Femur (tissue), 1 donor: ENCODE measurements at places on chromosomes 2 and 18.

DNA sequence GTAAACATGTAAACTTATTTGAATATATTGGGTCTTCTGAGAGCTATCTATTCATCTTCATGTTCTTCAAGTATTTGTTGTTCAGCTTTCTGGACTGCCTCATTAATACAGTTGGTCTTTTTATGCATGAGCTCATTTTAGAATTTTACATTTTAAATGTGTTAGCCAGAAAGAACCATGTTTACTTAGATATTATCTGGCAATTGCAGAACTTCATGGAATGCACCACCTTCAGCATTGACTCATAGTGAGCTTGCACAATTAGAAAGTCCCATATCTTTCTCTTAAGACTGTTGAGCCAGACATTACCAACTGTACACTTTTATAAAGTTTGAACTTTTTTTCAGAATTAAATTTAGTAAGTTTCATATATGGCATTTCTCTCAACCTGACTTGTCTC, 536.7 kb downstream of the RIT2 start:
- no peak for DNase-seq

GRCh38 chr2:224287531-224287930, 114.4 kb downstream of the FAM124B start:
- no peak for DNase-seq

GRCh38 chr18:12747530-12748315, 44.9 kb downstream of the PSMG2 start:
- DNase-seq: no peak

DNA sequence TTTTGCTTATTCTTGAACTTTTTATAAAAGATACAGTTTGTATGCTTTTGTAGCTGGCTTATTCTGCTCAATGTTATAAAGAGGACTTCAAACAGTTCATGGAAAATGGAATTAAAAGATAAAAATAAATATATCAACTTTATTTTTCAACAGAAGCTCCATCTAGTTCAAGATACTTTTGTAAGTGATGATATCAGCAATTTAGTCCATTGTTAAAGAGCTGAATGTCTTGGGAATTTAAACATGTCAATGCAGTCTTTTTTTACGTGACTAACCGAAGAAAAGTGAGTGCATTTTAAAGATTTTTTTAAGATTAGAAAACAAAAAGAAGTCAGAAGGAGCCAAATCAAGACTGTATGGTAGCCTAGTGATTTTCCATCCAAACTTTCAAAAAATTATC, 85.4 kb upstream of the CHST9 start:
- no peak for DNase-seq

- no peak for DNase-seq
These were observed 643.6 kb downstream of the NRXN1 start for GRCh38 chr2:50388324-50388723.

DNA sequence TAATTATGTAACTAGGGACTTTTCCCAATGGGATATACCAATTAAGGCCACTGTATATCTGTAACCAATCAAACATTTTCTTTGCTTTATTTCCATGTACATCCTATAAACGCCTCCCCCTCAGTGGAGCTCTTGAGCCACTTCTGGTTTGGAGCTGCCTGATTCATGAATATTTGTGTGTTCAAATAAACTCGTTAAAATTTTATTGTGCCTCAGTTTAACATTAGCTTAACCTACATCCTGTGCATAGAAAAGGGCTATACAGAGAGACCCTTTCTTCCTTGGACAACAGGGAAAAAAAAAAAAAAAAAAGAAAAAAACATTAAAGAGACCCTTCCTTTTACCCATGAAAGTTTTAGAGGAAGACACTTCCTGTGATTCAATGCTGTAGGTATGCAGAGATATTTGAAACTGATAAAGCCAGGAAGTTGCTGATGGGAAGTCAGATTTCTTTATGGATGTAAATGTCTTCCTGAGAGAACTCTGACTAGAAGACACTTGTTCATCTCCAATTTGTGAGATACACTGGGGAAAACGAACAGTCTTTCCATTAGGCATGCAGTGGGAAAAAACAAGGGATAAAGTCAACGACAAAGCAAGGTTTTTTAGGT, 614.6 kb upstream of the SOX11 start:
- DNase-seq: no peak

- no peak for DNase-seq
These were observed 74.8 kb upstream of the FRZB start for GRCh38 chr2:182941121-182941722.

- no peak for DNase-seq
These were observed 42.8 kb upstream of the IL1R1 start for GRCh38 chr2:102099536-102100298.

GRCh38 chr18:24762511-24762910, 302.1 kb downstream of the HRH4 start:
- peak; percentile 51 for DNase-seq

DNA sequence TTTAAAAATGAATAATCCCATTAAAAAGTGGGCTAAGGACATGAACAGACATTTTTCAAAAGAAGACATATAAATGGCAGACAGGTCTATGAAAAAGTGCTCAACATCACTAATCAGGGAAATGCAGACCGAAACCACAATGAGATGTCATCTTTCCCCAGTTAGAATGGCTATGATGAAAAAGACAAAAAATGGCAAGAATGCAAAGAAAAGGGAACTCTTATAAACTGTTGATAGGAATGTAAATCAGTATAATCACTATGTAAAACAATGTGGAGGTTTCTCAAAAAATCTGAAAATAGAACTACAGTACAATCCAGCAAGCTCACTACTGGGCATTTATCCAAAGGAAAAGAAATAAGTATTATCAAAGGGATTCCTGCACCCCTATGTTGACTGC, 169.2 kb downstream of the METTL4 start:
- DNase-seq: no peak

DNA sequence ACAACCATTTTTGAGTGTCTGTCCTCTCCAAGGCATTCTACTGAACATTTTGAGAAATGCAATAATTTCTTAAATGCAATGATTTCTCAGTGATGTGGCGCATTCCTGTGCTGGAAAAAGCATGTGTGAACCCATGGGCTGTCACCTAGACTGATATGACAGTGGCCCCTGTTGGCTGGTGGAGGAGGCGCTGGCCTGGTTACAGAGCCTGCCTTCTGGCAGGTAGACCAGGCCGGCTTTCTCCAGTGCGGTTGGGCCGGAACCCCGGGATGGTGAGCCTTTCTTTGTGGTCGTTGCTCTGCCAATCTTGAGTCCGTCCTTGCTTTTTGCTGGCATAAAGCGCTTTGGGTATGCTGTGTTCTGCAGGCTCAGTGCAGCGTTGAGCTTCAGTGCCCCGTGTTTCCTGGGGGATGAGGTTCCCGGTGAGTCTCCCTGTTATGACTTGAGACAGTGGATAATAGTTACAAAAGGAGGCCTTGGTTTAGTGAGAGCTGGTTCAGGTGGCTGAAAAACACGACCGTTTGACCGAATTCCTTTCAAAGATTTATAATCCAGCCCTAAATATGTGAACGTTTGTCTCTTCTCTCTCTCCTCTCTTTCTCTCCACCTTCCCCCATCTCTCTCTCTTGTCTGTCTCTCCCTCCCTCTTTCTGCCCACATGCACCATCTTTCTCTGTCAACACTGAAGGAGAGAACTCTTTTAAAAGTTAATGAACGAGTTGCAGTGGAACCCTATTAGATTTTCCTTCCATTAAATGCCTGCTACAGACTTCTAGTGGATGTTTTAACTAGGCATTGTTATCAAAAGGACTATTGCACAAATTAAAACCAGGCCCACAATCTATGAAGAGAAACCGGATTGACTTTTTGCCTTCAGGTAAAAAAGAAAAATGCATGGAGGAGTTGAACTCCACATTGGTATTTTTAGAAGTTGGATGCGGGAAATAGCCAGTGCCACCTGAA, 34.0 kb downstream of the TSHZ1 start:
- no peak for DNase-seq

DNA sequence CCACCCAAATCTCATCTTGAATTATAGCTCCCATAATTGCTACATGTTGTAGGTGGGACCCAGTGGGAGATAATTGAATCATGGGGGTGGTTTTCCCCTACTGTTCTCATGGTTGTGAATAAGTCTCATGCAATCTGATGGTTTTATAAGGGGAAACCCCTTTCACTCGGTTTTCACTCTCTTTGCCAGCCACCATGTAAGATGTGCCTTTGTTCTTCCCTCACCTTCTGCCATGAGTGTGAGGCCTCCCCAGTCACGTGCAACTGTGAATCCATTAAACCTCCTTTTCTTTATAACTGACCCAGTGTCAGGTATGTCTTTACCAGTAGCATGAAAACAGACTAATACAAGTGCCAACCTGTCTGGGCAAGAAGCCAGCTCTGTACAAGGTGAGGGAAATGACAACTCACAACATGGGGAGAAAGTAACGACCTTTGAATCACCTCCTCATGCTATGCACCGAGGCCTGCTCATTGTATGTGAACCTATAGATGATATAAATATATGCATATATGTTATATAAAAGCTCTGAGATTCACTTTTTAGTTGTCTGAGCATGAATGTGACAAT, 162.2 kb downstream of the ALPK2 start:
- no peak for DNase-seq

DNA sequence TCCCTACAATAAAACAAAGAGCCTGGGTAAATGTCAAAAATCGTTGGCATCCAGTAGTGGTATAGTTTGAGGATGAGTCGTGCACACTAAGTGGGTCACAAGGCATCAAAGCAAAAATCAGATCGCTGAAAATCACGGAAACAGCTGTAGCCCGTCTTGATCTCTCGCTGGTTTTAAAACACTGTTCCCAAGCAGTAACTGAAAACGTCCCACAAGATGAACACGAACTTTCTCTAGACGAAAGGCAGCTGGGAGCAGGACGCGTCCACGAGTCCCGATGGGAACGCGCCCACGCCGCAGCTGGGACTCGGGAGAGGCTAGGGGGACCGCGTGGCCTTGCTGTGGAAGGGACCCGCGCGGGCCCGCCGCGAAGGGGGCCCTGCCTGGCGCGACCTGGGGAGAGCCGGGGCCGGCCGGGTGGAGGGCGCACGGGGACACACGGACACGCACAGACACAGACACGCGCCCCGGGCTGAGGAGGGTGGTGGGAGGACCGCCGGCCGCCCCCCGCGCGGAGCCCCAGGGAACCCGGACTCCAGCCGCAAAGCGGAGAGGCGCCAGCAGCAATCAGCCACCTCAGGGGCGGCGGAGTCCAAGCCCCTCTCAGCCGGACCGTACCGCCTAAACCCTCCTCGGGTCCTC, 651 bp downstream of the STK17B start:
- DNase-seq: peak; percentile 51

DNA sequence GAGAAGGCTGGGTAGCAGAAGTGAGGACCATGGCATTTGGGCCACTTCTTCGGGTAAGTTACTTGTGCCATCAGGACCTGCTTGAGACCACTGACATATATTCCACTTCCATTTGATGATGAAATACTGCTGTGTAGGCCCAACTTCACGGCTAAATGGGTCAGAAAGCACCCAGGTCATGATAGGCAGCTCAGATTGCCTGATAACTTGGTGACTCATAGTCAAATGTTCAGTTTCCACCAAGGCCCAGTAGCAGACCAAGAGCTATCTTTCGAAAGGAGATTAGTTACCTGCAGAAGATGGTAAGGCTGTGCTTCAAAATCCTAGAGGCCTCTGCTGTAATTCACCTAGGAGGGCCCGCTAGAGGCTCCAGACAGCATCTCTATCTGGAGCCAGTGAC, 31.8 kb upstream of the MEX3C start:
- DNase-seq: no peak

DNA sequence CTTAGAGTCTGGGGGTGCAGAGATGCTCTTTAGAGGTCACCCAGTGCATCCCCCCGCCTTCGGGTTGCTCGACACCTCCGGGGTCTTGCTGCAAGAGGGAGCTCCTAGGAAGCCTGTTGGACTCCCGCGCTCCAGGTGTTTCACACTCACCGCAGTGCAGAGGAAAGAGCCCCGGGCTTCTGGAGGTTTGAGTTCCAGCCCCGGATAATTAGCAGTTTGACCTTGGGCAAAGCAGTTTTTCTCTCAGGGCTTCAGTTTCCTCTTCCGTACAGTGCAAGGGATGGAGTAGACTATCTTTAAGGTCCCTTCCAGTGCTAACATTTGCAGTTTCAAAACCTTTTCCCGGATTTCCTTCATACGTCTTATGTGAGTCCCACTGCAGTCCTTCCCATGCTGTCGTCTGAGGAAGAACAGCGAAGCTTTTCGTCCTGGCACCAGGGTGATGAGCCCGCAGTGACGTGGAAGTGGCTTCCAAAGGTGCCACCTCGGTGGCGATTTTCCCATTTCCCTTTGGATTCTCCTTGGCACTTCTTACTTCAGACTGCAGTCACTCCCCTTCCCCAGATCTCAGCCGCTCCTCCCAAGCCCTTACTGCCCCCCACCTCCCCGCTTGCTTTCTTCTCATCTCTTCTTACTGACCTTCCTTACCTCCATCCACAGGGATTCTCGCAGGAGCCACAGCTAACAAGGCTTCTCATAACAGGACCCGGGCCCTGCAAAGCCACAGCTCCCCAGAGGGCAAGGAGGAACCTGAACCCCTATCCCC, 585 bp downstream of the PNKD start:
- DNase-seq: no peak

GRCh38 chr18:63263444-63263843, 56.1 kb downstream of the BCL2 start:
- no peak for DNase-seq

- no peak for DNase-seq
These were observed 45.6 kb upstream of the ODC1 start for GRCh38 chr2:10493634-10494281.

DNA sequence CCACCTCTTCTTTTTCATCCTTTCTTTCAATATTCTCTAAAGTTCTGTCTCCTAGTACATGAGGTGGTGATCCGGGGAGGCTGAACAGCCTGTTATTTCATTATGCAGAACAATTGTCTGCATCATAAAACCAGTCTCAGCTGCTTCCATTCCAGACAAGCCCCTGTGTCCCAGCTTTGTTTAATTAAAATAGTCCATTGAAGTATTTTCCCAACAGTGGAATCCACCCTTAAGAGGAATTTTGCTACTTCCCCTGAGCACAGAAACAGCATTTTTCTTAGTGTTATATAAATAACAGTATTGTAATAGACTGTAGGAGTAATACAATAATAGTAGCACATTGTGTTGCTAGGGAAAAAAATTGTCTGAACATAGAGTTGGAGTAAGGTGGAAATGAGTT, 395.4 kb upstream of the TCF4 start:
- DNase-seq: no peak

DNA sequence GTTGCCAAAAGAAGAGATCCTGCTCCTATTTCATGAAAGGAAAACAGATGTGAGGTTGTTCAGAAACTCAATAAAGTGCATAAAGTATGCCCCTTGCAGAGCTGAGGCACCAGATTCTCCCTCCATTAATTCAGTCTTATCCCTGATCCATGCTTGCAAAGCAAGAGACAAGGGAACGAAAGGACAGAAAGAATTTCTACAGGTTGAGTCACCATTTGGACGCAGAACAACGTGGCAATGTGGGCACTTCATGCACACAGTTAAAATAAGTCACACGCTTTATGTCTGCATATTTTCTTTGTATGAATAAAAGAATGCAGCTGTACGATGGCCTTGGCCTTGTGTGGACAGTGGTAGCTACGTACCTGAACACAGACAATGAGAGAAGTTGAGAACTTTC, 321.7 kb upstream of the REV1 start:
- DNase-seq: no peak

DNA sequence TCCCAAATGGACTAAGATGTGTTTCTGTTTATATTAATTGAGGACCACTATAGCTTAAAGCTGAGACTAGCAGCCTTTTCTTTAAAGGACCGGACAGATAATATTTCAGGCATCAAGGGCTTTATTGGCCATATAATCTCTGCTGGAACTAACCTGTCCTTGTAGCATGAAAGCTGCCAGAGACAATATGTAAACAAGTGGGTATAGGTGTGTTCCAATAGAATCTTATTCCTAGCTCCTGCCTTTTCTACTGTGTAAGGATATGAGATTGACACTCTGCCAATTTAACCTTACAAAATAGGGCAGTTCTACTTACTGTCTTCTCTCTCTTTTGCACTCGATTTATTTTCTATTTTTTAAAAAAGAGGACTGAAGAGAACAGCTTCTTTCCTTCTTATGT, 74.0 kb downstream of the RHBDD1 start:
- DNase-seq: no peak
